ENCODE measurements at places on chromosomes 12 and 14. TPM values are rescaled to one million over a fixed set of nuclear protein-coding genes. Genes with fewer than 3 reads are reported as not detected.
A peak's percentile ranks its signal among the peaks of the same experiment; 100 is the strongest.

The TPH2 gene
- total RNA-seq, result not detected

The FSCB gene
- not detected for total RNA-seq

The ESPL1 gene
- 75.3 TPM for total RNA-seq

The AQP2 gene
- total RNA-seq, result not detected

GRCh38 chr12:52879394-52880351, 25.2 kb downstream of the KRT8 start:
- DNase-seq, result peak; percentile 72

GRCh38 chr12:124516850-124517249, 50.6 kb downstream of the NCOR2 start:
- no peak for DNase-seq

GRCh38 chr14:101893759-101894158, 70.6 kb upstream of the DYNC1H1 start:
- no peak for DNase-seq

- DNase-seq, result no peak
Observed at GRCh38 chr14:65421201-65421981, 8.9 kb downstream of the FUT8 start.

- DNase-seq, result no peak
Observed at GRCh38 chr12:68239309-68239982, 13.8 kb upstream of the IL26 start.

DNA sequence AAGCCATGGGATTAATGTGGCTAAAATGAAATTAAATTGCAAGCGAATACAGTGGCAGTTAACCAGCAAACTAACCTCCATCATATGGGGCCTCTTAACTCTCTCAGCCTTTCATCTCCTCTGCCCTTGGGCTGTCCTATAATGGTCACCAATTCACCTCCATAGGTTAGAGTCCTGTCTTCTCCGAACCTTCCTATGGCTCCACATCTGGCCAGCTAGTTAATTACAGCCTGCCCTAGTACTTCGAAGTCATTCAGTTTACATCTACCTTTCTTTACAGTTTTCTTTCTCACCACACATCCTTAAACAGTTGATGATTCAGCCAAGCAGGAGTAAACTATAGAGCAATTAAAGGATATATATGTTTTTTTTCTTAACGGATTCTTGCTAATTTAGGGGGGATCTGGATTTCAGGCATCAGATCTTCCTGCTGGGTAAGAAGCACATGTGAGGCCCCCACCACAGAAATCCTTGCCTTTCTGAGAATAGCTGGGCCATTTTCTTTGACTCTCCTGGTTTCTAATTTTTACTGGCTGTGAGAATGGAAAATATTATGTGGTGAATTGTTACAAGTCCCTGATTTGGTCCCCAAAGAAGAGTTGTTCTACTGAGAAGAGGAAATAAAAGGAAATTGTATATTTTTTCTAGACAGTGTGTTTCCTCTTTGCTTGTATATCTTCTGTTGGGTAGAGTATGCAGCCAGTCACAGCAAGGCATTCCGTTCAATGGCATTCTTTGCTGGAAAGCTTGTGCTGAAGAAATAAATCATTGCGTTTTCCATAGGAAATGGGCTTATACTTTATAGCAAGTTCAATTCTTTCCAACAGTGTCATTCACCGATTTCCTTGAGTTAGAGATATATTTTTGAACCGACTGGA, 16.7 kb downstream of the HMGA2 start:
- DNase-seq, result no peak

GRCh38 chr12:131101006-131101405, 147.3 kb downstream of the ADGRD1 start:
- DNase-seq, result no peak

GRCh38 chr12:6553051-6553868, 2.6 kb downstream of the IFFO1 start:
- DNase-seq, result no peak

DNA sequence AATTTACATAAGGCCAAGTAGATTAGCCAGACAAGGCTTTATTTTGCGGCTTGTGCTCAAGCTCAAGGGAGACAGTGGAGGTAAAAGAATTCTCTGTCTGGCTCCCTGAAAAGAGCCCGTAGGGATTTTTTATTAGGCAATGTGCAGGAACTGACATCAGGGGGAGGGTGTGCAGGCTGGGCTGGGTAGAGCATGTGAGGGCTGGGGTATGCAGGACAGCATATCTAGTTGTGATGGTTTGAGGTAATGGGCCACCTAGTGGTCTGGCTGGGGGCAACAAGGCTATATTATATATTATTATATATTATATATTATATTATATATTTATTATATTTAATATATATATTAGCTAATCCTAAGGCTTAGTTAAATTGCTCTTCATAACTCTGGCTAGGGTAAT, 102.1 kb downstream of the TMEM117 start:
- no peak for DNase-seq

- DNase-seq, result no peak
Observed at GRCh38 chr12:12684375-12685106, 11.4 kb downstream of the GPR19 start.

- no peak for DNase-seq
Observed at GRCh38 chr14:89379006-89379405, 38.0 kb downstream of the FOXN3 start.

GRCh38 chr14:68977718-68978171, 1.4 kb downstream of the ACTN1 start:
- peak; percentile 47 for DNase-seq

GRCh38 chr14:74979029-74979428, 23.6 kb upstream of the PGF start:
- no peak for DNase-seq

DNA sequence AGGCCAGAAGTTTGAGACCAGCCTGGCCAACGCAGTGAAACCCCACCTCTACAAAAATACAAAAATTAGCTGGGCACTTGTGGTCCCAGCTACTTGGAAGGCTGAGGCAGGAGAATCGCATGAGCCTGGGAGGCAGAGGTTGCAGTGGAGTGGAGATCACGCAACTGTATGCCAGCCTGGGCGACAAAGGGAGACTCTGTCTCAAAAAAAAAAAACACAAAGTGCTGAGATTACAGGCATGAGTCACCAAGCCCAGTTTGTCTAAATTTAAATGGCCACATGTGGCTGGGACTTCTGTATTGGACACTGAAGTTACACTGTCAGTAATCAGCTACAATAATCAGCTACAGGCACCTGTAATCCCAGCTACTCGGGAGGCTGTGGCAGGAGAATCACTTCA, 100.9 kb upstream of the AEBP2 start:
- DNase-seq, result no peak

DNA sequence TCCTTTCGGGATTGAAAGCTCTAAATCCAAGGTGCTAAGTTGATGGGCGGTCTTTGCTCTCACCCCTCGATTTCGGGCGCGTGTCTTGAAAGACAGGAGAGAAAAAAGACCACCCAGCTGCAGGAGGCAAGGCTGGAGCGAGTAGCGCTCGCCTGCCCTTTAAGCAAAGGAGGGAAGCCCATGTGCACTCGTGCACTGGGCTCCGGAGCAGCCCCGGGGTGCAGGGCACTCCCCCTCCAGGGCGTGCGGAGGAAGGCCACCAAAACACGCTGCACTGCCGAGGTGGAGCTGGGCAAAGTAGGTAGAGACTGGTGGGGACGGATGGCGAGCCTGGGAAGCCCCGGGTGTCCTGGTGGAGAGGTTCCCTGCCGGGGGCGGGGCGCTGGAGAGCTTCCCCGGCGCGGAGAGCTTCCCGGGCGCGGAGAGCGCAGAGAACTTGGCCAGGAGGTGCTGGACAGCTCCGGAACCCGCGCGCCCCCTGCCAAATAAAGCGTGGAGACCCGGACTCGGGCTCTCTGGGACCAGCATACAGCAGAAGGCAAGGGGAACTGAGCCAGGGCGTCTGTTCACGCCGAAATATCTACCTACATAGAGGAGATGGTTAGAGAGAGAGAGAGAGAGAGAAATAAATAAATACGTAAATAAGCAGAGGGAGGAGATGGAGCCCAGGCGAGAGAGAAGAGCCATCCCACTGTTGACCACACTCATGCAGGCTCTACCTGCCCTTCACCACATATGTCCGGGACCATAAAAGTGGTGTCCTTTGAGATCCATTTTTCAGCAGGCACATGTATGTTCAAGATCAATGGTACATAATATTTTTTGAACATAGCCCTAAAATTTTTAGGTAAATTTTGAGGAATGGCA, 662 bp upstream of the NELL2 start:
- peak; percentile 19 for DNase-seq

GRCh38 chr12:114812858-114813761, 129.1 kb upstream of the TBX3 start:
- DNase-seq, result no peak

- DNase-seq, result no peak
Observed at GRCh38 chr14:66442953-66443571, 43.1 kb upstream of the CCDC196 start.

DNA sequence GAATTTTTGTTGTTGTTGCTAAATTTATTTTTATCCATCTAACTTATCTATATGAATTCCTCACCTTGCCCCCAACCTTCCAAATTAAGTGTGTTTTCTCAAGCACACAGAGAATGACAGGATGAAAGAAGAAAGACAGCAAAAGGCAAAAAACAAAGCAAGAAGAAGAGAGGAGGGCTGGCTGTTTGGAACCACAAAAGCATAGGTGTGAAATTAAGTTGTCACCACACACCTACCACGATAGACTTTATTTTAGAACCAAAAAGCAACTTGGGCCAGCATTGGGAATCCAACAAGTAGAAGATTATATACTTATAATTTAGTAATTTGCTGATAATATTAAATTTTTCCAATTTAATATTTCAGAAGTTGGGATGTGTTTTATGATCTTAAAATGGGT, 58.7 kb upstream of the REP15 start:
- DNase-seq, result no peak

GRCh38 chr12:113098441-113099028, 37.0 kb downstream of the RASAL1 start:
- peak; percentile 32 for DNase-seq

- DNase-seq, result no peak
Observed at GRCh38 chr14:54877703-54878021, 25.0 kb downstream of the GCH1 start.

GRCh38 chr12:94180558-94181296, 32.4 kb downstream of the PLXNC1 start:
- DNase-seq, result no peak
